ENCODE measurements at places on chromosomes 4 and X. TPM values are rescaled to one million over a fixed set of nuclear protein-coding genes. Genes with fewer than 3 reads are reported as not detected.

GRCh38 chr4:11687727-11688126 is 259.0 kb upstream of the HS3ST1 start:
- no peak for DNase-seq

DNA sequence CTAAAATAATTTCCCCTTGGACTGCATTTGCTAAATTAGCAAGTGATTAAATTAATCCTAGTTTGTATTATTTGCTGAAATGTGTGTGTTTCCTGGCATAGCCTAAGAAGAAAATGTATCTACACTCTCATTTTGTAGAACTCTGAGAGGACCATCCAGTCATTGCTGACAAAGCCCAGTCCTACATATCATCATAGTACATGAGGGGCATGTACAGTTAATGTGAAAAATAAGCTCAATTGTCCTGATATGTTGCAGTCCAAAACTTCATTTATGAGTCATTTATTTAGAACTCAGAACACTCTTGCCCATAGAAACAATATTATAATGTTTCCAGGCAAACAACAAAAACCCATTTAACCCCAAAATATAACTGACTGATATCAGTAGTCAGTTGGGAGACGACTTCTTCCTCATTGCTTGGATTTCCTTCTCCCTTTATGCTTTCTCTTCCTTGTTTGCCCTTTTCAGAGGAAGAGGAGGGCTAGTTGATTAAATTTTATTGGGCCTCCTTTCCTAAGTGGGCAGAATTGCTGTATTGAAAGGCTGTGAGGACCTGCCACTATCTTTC is 26.9 kb upstream of the BBS12 start:
- DNase-seq: no peak

Gene RAB40A
- total RNA-seq: 8.7 TPM

GRCh38 chr4:44038811-44039210 is 409.8 kb downstream of the KCTD8 start:
- DNase-seq: no peak

DNA sequence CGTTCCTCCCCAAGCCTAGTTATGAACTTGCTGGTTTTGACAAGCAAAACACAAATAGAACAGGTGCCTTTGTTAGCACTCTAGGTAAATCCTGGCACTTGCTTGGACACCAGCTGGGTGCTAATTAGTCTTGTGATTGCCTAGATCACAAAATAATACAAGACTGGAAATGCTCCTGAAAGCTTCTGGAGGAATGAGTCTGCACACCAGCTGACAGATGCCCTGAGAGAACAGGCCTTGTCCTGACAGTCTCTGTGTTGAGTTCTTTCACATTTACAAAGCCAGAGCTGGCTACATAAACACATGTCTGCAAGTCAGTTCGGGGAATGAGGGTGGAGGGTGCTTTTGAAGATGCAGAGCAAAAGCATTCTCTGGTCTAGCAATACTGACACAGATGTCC is 93.8 kb downstream of the ELOVL6 start:
- no peak for DNase-seq

Gene GAGE12F
- total RNA-seq: not detected

GRCh38 chrX:67961516-67961915 is 417.7 kb downstream of the AR start:
- no peak for DNase-seq

Measured in tibial nerve (tissue), 4 donors.